Stimulated activated CD4-positive, alpha-beta T cell treated with anti-CD3 and anti-CD28 coated beads, Interleukin-1b, Interleukin-23, amount 100 ng/mL, for 1 hour (primary cell): ENCODE measurements at places on chromosomes 6 and 20.

GRCh38 chr20:60139663-60140446 lies 181.6 kb downstream of the CDH26 start:
- DNase-seq, result no peak

GRCh38 chr6:65280060-65280459 lies 427.0 kb downstream of the EYS start:
- no peak for DNase-seq

DNA sequence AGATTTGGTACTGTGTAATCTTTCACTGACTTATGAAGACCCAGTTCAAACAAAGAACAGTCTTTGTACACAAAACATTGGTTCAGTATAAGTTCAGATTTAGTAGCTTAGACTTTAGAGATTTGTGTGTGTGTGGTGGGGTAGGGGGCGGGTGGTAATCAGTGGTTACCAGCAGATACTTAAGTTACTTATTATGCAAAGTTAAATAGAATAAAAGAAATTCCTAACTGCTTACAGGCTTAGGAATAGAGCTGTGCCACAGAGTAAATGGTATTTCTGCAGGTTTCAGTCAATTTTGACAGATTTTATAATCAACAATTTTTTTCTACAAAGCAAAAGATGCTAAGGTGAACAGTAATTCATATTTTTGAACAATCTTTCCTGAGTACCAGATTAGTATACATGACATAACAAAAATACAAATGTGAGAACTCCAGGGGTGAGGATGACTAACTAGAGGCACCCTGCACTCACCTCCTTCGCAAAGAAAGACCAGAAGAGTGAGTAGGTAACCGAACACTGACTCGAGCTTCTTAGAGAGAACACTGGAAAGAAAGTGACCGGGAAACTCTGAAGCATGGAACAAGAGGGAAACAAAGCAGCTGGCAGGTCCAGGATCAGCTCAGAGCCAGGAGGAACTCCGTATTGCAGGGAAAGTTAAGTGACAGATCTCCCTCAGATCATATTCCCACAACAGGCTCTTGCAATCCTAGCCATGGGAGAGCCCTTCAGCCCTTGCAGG lies 560.6 kb downstream of the COL12A1 start:
- DNase-seq, result no peak

- no peak for DNase-seq
These were observed 3.3 kb upstream of the ULBP3 start for GRCh38 chr6:150072201-150072600.

DNA sequence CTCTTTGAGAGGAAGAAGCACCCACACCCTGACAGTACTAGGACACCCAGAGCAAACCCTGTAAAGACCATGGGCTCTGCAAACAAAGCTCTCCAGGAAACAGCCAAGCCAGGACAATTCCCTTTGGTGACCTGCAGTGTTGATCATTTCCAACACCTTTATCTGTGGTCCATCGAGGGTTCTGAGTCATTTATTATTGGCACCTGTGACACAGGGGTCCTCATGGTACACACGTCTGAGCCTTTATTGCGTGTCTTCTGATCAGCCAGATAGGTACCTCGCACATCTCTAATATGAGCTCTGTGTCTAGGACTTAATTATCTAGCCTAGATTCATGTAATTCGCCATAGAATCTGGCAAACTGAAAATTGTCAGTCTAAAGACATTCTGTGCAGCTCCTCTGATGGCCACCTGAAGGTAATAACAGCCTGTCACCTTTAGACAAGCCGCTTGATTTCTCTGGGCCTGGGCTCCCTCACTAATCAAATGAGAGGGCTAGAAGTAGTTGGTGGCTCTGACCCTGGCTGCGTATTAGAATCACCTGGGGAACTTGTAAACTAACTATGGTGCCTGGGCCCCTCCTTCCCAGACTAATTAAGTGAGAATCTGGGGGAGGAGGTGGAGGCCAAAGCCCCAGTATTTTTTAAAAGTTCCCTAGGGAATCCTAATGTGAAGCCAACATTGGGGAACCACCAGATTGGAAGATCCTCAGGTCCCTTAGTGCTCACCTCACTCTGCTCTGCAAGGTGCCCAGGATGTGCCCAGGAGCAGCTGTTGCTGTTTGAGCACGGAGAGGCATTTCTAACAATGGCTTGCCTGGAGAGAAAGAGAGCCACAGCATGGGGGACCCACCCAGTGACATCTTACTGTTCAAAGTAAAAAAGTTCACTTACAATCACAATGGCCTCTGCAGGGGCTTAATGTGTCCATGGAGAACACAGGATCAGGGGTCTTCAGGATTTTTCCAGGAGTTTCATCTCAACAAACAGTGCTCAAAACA lies 122.0 kb upstream of the ARID1B start:
- no peak for DNase-seq

DNA sequence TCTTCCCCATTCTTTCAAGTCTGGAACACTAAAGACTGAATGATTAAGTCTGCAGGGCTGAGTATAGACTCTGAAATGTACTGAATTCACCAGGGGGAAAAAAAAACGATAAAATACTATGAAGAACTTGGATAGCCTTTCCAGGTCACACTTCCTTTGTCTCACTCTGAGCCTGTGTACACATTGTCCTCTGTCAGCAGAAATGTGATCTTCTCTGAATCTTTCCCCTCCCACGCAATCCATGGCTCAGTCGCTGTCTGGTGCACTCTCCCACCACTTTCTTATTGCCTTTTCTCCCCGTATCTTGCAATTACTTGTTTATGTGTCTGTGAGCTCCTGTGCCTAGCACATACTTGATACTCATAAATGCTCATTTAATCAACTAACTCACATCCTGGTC lies 212.6 kb upstream of the RSPO3 start:
- DNase-seq, result no peak

DNA sequence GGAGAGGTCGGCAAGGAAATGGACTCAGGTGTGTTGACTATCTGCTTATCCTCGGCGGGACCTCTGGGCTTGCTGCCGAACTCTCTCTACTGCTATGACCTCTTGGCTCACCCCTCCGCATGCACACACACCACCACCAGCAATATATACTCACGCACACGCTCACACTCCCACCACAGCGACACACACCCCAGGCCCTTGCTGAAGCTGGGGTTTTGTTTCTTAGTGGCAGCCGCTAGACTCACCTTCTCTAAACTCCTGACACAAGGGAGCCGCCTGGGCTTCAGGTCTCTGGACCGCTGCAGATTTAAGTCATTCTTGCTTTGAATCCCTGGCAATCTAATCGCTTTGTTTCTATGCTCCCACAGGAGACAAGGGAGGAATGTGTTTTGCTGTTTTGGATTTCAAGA lies 59.4 kb upstream of the BACH2 start:
- DNase-seq, result no peak
